ENCODE measurements at places on chromosomes 1 and 21.

DNA sequence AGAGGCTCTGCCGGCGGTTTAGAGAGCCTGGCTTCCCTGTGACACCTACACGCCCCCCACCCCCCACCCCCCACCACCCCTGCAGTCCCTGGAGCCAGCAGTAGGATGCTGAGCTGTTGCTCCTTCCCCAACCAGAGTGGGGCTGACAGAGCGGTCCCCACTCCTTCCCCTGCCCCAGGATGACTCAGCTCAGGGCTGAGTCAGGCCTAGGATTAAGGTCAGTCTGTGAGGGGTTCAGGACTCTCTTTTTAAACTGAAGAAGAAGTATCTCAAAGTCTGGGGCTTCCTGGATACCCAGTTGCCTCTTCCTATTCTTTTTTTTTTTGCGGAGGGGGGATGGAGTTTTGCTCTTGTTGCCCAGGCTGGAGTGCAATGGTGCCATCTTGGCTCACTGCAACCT, 19.1 kb downstream of the DMBX1 start:
- DNase-seq: no peak

DNA sequence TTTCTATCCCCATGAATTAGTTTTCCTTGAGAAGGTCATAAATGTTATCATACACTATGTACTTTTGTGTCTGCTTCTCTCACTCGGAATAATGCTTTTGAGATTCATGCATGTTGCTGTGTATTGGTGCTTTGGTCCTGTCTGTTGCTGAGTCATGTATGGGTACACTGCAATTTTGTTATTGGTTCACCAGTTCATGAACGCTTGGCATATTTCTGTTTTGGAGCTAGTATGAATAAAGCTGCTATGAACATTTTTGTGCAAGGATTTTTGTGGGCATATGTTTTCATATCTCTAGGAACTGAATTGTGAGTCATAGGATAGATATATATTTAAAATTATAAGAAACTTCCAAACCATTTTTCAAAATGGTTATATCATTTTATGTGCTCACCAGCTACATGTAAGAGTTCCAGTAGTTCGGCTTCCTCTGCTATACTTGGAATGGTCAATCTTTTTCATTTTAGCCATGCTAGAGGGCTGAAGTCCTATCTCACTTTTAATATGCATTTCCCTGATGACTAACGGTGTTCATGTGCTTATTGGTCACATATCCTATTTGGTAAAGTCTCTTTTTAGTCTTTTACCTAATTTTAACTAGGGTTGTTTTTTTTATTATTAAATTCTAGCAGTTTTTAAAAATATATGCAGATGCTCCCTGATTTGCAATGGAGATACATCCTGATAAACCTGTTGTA, 38.2 kb downstream of the ETS2 start:
- DNase-seq: no peak

DNA sequence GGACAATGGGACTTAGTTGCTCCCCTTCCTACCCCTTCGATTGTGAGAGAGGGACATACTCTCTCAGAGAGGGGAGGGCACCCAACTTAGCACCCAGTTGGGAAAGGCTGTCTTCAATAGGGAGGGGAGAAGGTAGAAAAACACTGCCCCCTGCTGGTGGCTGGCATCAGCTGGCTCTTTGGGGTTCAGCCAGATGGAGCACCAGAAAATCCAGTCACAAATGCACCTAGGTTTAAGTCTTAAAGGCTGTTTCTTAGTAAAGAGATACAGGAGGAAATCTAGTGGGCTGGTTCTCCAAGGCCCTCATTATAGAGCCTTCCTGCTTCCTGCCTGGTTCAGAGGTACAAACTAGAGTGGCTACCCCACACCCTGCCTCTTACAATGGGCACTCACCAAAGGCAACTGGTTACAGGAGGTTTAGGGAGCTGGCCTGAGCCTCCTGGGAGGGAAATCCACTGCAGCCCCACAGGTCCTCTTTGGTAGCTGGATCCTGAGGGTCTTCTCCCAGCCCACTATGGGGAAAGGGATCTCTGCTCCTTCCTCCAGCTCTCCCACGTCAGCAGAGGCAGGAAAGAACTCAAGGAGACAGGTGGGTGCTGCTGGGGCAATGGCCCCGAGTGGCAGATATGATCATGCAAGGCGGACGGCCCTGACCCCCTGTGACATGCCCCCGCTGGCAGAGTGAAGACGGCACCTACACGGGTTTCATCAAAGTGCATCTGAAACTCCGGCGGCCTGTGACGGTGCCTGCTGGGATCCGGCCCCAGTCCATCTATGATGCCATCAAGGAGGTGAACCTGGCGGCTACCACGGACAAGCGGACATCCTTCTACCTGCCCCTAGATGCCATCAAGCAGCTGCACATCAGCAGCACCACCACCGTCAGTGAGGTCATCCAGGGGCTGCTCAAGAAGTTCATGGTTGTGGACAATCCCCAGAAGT, 28.3 kb downstream of the EIF2D start:
- peak; percentile 79 for DNase-seq

GRCh38 chr1:170732252-170732588, 68.3 kb downstream of the PRRX1 start:
- no peak for DNase-seq

DNA sequence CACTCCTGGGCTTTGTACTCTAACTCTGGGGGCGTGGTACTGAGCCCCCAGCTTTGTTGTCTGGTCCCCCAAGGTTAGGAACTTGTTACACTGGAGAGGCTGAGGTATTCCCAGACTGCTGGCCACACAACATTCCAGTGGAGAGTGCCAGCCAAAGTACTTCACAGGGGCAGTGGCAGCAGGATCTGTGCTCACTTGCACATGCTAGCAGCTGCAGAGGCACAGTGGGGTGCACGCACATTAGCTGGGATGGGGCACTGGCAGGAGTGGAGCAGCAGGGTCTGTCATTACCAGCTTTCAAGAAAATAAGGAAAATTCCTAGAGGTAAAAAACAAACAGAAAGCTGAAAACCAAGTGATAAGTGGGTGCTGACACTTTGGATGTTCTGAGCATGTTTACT, 31.0 kb downstream of the ZNF691 start:
- DNase-seq: no peak

- DNase-seq: no peak
Observed at GRCh38 chr1:65319141-65319540, 9.8 kb downstream of the DNAJC6 start.

DNA sequence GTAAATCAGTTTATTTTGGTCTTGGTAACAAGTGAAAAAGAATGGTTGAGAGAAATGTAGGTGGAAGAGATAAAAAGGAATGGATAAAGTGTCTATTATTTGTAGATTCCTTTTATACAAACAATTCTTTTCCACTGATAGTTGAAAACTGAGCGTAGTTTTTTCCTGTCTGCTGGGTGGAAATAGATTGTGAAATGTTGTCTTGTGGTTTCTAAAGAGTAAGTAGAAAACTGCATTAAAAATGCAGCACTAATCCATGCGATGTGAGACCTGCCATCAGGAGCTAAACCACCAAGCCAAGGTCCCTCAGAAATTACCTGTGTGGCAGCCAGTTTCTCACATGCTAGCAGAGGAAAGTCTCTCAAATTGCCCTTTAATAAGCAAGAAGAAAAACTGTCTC, 103.2 kb upstream of the SLC44A3 start:
- no peak for DNase-seq

- no peak for DNase-seq
Observed at GRCh38 chr21:45041351-45041805, 33.0 kb upstream of the ADARB1 start.

DNA sequence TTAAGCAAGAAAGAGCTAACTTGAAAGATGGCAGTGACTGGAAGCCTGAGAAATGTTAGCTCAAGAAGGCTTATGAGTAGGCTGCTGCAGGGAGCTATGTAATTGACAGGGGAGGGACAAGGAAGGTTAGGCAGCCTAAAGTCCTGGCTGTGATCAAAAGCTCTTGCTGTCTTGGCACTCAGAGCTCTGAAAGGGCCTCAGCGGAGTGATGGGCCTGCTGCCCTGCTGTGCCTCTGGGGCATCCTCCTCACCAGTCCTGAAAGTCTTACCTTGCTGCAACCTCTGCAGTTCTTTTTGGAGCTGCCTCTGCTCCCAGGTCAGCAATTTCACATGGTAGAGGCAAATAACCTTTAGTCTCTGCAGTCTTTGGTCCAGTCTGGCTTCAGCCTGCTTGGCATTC, 1.8 kb downstream of the CCDC190 start:
- no peak for DNase-seq

- no peak for DNase-seq
Observed at GRCh38 chr21:46291561-46291960, 5.4 kb downstream of the YBEY start.

DNA sequence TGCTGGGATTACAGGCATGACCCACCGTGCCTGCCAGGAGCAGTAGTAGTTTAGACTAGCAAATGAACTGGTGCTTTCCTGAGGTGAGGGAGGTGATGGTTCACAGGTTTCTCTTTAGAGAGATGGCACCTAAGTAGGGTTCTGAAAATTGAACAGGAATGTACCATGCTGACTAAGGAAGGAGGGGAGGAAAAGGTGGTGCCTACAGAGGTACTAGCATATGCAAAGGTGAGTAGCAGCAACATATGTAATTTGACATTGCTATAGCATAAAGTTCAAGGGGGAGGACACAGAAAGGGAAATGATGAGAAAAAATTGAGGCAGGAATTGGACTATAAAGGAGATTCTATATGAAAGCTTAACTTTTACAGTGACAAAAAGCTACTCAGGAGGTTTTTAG, 65.9 kb upstream of the RBM34 start:
- no peak for DNase-seq

GRCh38 chr1:58927041-58927721, 143.3 kb upstream of the JUN start:
- no peak for DNase-seq

GRCh38 chr1:13456904-13457532, 46.8 kb downstream of the PRAMEF20 start:
- no peak for DNase-seq

GRCh38 chr21:40335704-40336103, 468.5 kb downstream of the PCP4 start:
- no peak for DNase-seq

GRCh38 chr1:180252638-180253536, 22.8 kb downstream of the LHX4 start:
- peak; percentile 60 for DNase-seq

- DNase-seq: no peak
Observed at GRCh38 chr21:21921410-21922232, 923.4 kb downstream of the NCAM2 start.

- no peak for DNase-seq
Observed at GRCh38 chr1:109040627-109040988, 1.3 kb downstream of the WDR47 start.

DNA sequence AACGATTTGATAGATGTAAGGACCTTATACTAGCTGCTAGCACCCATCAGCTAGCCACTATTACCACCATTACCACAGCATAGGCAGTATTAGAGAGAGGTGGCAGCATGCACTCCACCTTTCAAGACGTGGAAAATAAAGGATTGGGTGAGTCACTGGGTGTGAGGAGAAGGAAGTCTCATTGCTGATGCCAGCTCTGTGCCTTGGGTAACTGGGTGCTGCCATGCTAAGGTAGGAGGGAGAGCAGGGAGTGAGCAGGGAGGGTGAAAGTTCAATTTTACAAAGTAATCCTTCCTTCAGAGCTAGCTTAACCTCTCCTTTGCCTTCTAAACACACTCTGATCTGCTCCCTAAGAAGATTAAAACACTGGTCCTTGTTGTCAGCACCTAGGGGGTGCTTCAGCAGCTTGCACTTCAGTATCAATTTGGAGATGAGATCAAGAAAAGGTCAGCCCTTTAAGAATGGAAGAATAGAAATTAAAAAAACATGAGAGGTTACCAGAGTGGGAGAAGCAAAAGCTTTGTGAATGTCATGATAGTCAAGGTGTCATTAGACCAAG, 1.8 kb upstream of the LIN9 start:
- DNase-seq: no peak
